NCI-H2081 (cell line): ENCODE measurements at places on chromosomes 4 and X.

DNA sequence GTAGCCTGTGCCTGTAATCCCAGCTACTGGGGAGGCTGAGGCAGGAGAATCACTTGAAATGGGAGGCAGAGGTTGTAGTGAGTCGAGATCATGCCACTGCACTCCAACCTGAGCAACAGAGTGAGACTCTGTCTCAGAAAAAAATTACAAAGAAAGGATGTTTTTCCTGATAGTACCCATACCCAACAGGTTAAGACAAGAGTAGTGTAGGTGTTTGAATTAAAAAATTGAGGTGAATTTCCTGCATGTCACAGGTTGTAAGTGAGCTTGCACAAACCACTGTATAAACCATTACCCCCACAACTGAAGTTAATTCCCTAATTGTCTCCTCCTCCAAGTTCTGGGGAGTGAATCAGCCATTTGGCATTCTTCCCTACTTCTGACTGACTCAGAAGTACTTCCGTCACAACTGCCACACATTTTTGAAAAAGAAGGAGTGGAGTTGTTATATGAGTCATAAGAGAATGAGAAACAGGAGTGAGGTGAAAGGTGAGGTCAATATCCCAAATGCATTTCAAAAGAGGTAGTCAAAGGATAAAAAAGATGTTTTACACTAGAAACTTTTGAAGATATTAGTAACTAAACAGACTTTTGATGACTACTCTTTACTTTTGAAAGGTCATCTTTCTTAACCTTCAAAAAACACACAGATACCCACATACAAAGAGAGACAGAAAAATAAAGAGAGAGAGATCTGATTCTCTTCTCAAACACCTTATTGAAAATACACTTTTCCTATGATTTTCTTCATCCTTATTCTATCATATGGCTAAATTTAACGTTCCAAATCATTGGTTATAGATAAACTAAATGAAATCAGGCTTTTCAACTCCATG lies 134.5 kb downstream of the BTC start:
- no peak for DNase-seq

DNA sequence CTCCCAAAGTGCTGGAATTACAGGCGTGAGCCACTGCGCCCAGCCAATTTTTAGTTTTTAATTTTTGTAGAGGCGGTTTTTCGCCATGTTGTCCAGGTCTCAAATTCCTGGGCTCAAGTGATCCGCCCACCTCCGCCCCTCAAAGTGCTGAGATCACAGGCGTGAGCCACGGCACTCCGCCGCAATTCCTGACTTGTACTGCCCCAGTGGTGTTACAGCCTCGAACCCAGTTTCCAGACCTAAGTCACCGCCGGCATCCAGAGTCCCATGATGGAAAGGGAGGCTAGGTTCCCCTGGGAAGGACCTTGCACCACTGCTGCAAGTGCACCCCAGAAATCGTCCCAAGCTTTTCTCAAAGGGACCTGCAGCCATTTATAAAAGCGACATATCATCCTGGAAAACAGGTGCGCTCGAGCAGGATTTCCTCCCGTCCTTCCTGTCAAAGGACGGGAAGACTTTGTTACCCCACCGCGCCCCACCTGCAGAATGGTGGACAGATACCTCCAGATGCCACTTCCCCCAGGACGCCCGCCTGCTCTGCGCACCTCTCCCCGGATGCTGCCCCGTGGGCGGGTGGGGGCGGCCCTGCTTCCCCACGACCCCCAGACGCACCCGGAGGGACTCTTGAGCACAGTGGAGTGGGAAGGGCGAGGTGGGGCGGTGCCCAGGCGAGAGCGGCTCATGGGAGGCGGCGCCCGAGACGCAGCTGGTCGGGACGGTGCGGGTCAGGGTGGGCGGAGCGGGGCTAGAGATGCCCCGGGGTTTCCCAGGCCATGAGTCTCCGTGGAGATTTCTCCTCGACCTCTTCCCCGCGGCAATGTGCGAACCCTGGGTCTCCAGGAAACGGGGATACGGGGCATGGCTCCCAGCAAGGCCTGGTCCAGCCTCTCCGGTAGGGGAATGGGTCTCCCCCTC lies 947 bp upstream of the RPL10 start:
- peak; percentile 24 for DNase-seq

GRCh38 chr4:38242822-38243387 lies 282.7 kb downstream of the PTTG2 start:
- DNase-seq: no peak

DNA sequence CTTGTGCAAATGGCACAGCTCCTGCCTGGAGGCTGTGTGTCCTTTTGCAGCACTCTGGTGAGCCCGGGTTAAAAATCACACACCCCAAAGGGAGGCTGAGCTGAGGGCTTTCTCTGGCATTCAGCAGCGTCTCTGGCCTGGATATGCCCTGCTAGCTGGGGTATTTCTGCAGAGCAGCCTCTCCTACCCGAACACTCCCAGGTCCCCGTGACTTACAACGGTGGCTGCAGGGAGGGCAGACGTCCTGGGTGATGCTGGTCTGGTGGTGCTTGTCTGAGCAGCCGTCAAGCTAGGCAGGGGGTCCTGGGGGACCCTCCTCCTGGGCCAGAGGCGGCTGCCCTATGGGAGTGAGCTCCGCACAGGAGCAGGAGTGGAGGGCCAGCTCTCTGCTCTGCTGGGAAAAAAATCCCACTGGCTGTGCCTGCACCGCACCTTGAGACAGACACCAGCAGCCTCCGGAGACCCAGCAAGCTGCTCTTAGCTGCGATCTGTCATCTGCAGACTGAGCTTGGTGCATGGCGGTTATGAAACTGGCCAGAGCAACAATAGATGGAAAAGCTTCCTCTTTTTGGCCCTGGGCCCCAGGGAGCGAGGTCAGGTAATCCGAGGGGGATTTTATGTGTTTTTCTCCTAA lies 41.3 kb upstream of the ASMTL start:
- no peak for DNase-seq

- DNase-seq: no peak
Observed at GRCh38 chr4:184796906-184797305, 28.9 kb downstream of the ACSL1 start.

DNA sequence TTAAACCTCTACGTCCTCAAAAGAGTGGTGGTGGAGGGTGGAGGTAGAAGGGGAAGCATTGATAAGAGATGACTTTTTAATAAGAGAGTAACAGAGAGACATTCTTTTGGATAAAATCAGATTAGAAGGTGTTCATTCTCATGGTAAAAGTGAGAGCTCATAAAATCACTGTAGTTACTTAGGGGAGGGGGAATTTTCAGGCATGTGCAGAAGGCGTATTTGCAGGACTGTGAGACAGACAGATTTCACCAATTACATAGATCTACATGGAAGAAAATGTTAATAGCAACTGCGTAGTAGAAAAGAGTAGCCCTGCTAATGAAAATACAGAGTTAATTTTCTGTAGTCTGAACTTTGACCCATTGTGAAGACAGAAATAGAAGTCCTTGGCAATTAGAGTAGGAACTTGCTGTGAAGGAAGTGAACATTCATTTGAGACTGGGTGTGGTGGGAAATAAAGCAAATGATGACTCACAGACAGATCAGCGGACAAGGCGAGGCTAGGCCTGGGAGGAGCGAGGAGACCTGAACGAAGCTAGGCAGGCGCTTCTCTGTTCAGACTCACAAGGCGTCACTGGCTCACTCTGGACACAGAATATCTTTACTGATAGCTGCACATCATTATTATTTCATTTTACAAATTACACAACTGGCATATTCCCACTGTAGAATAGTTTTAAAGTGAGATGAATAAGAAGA lies 57.2 kb upstream of the FAM9C start:
- DNase-seq: no peak

- DNase-seq: no peak
Observed at GRCh38 chrX:26375346-26375745, 159.4 kb downstream of the MAGEB5 start.

DNA sequence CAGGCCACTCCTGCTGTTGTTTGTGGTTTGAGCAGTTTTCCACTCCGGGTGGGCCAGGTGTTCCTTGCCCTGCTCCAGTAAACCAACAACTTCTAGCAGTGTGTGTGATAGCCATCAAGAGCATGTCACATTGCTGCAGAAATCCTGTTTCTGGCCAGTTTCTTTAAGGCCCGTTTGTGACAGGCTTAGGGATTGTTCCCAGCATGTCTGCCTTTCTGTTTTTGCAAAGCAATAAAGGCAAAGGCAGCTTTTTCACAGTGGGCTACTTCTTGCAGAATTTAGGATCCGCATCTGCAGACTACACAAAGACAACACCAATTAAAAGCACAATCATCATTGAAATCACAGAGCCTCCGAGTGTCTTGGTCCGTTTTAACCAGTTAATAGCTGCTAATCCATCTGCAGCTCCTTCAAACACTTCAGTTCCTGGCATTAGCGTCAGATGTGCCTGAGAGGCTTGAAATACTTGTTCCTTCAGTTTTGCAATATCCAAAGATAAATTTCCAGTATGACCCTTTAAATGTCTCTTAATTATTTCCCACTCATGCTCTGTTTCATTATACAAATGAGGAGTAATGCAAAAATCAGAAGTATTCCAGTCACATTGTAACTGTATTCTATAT lies 65.1 kb downstream of the ADAM29 start:
- no peak for DNase-seq

GRCh38 chr4:184657144-184657543 lies 7.6 kb downstream of the PRIMPOL start:
- no peak for DNase-seq

DNA sequence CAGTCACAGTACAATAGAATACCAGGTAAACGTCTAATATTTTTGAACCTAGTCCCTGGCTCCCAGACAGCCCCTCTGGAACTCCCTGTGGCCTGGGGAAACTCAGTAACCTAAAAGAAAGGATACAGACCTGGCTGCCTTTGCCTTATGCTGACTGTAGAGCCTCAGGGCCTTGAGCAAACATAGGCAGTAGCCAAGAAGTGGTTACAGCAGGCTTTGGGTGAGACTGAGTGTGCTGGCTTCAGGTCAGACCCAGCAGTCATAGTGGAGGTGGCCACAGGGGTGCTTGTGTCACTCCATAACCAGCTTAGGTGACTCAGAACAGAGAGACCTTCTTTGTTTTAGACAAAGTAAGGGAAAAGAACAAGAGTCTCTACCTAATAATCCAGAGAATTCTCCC lies 141.8 kb upstream of the PRDX4 start:
- no peak for DNase-seq

DNA sequence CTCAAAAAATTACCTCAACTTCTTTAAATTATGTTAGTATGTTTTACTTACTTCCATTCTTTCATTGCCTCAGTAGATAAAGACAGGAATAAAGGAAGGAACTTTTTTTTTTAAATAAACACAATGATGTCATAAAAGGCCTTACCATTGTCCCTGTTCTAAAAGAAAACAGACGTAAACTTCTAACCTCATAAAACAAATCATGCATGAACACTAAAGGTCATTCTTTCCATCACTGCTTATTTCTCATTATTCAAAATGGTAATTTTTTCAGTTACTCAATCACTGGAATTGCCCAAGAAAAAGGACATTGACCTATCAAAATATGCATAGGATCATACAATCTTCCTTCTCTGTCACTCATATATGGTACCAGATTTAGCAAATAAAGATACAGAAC lies 32.2 kb upstream of the ARMCX2 start:
- no peak for DNase-seq

DNA sequence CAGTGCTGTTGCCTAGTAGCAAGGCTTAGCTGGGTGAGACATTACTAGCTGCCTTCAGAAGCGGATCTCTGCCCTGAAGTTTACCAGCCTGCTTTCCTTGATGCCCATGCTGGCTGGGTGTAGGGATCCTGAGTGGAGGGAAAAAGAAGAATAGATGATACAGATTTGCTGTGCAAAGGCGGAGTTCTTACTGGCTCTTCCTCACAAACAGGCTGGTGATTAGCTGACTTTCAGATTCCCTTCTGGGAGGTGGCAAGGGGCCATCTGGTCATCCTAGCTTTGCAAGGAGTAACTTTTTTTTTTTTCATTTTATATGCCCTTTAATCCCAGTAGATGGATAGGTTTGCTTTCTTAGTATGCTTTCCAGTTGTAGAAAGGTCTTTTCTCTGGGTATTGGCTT lies 44.8 kb downstream of the SMARCA5 start:
- DNase-seq: no peak

- DNase-seq: peak; percentile 61
Observed at GRCh38 chr4:136864604-136865185, 667.6 kb downstream of the PCDH18 start.

DNA sequence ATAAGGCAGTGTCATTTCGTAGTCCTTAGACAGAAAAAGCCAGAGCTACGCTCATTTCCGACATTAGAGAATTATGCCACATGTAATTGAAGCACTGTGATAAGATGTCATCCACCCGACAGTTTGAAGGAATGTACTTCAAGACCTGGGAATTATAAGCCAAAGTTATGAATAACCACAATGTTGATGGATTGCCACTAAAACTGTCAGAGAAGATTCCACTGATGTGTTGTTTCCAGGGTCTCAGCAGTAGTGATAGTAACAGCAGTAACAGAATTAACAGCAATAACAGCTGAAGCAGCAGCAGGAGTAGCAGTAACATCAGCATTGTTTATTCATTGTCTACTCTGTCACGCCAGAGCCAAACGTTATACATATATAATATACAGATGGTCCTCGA lies 24.7 kb downstream of the RAB33A start:
- DNase-seq: no peak

GRCh38 chr4:158255727-158256324 lies 45.5 kb downstream of the TMEM144 start:
- DNase-seq: peak; percentile 29
